AG10803 (cell line): ENCODE measurements at places on chromosomes 4 and X.

GRCh38 chr4:107888237-107888636 is 43.1 kb upstream of the CYP2U1 start:
- no peak for DNase-seq

DNA sequence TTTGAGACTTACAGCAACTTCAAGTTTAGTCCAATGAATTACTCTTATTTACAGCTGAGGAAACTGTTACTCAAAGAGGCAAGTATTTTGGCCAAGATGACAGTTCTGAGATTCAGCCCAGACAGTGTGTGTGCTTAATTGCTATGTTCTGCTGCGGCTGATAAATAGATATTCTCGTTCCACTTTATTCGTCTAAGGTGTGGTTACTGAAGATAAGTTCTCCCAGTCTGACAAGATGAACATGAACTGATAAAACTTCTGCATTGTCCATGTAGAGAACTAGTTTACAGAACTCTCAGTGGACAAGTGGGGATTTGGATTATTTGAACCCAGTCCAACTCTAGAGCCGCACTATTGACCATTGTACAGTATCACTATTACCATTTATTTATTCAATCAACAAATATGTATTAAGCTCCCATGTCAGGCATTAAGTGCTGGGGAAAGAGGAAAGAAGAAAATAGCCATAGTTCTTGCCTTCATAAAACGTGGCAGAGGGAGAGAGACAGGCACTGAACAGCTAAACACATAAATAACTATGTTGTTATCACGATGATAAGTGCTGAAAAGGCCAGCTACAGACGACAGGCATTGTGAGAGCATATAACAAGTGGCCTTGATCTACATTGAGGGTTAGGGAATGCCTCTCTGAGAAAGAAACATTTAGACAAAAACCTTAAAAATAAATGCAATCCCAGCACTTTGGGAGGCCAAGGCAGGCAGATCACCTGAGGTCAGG is 4.0 kb upstream of the DHX15 start:
- no peak for DNase-seq

GRCh38 chrX:111567542-111568255 is 56.3 kb downstream of the SERTM2 start:
- DNase-seq, result no peak

DNA sequence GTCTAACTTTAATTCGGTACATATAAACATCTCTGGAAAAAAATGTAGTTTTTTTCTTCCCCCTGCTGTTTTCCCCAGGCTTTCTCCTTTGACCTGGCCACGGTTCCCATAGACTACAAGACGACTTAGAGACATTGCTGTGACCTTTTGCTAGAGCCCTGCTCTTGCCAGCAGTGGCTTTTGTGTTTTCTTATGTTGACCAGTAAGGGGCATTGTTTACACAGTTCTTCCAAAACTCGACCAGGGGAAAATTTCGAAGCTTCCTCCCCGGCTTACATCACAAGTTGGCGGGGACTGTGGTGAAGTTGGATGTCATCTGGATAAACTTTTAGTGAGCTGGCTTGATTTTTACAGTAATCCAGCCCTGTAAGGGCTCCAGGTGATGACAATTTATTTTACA is 9.3 kb downstream of the CCDC160 start:
- DNase-seq, result peak; percentile 0

DNA sequence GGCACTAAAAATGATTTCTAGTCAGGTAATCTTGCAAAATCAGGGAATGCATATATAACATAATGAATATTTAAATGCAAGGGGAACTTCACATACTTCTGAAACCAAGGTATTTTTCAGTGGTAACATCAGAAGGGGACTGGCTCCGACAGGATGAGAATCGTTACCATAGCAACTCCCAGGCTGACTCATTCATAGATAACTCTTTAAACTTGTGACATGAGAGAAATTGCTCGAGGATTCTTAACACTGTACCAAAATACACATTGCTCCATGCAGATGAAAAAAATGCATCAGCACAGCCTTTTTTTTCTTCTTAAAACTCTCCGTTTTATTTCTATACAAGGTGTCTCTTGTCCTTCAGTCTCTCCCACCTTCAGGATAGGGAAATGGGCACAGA is 114.3 kb downstream of the GABRB1 start:
- DNase-seq, result peak; percentile 4

- DNase-seq, result no peak
Observed at GRCh38 chr4:28548594-28548993, 1688.0 kb downstream of the STIM2 start.

DNA sequence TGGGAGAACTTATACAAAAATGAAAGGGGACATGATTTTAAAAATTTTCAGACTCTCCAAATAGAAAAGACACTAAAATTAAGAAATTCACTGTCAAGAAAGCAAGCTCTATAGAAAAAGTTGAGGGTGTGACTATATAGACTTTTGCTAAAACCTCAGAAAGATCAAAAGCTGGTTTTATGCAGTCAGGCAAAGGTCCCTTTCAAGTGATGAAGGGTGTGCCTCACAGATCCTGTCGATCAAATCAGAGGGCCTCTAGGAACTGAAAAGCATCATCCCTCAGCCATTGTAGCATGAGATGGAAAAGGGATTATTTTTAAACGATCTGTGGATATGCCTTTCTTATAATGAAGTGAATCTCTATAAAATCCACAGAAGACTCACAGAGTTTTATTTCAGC is 116.5 kb downstream of the FAM13A start:
- no peak for DNase-seq

- no peak for DNase-seq
Observed at GRCh38 chr4:40829586-40829985, 79.8 kb downstream of the NSUN7 start.
